ENCODE measurements at places on chromosomes 16 and 17.

- no peak for DNase-seq
Observed at GRCh38 chr16:6122401-6122800, 1024.8 kb upstream of the EEF2KMT start.

DNA sequence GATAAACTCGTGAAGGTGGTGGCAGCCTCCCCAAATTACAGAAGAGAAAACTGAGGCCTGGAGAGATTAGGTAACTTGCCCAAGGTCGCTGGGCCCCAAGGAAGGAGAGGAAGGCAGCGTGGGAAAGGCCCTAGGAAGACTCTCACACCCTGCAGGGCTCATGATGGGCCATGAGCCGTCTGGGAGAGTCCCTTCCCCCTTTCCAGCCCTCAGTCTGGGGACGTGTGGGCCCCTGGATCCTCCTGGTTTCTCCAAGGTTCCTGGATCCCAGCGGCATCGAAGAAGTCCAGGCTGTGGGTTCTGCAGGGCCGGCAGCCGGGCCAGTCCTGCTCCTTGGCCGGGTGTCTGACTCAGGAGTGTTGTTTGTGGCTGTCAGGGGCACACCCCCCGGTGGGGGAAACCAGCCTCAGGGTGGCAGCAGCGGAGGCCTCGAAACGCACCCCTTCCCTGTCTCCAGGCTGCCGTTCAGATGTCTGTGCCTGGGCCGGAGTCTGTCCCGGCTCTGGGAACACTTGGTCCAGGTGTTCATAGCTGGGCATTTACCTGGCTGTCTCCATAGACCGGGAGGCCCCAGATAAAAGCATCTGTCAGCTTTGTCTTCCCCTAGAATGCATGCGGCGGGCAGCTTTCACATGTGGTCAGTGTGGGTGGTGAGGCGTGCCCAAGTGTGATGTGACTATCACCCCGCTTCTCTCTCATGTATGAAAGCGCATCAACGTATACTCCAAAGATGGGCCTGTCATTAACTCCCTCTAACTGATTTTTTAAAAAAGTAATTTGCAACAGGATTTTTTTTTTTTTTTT is 3.7 kb upstream of the RAP1GAP2 start:
- no peak for DNase-seq

DNA sequence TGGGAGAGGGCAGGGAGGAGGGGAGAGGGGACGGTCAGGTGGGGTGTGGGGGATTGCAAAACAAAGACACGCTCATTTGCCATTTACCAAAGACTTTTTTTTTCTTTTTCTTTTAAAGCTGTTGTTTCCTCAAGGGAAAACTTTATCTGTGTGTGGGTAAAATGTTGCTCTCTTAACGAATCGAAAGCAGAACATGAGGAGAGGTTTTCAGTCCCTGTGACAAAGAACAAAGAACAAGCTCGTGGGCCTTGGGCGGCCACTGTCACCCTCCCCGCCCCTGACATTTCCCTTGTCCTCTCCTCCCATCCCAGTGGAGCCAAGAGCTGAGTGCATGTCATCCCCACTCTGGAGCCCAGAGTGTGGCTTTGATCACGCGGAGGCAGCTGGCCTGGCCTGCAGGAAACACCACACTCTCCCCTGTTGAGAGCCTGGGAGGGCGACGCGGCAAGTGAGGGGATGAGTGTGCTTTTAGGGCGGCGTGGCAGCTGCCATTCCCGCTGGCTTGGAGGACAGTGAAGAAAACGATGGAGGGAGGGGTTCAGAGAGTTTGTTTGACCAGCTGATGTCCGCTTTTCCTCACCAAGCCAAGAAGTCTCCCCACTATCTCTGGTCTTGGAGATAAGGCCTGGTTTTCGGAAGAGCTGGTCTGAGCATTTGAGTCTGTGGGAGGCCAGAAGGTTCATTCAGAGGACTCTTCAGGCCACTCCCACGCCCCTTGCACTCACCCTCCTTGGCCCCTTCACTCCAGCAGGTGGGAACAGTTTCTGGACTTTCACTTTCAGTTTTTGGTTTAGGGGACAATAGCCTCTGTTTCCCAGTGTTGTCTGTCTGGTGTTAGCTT is 11.4 kb downstream of the CCR7 start:
- DNase-seq: no peak

DNA sequence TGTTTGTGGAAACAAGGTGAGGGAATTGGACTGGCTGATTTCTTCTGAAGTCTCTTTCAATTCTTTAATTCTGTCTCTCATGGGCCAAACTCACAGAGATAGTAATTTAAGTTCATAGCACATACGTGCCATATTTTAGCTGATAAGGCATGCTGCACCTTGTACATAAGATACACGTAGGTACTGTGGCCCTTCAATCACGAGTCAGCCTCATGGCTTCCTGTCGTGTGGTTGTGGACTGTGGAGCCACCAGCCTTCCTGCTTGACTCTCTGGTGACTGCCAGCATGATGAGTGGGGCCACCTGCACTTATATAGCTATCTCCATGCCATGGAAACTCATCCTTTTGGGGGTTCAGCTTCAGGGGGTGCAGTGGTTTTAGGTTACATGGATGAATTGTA is 25.1 kb downstream of the KSR1 start:
- no peak for DNase-seq

DNA sequence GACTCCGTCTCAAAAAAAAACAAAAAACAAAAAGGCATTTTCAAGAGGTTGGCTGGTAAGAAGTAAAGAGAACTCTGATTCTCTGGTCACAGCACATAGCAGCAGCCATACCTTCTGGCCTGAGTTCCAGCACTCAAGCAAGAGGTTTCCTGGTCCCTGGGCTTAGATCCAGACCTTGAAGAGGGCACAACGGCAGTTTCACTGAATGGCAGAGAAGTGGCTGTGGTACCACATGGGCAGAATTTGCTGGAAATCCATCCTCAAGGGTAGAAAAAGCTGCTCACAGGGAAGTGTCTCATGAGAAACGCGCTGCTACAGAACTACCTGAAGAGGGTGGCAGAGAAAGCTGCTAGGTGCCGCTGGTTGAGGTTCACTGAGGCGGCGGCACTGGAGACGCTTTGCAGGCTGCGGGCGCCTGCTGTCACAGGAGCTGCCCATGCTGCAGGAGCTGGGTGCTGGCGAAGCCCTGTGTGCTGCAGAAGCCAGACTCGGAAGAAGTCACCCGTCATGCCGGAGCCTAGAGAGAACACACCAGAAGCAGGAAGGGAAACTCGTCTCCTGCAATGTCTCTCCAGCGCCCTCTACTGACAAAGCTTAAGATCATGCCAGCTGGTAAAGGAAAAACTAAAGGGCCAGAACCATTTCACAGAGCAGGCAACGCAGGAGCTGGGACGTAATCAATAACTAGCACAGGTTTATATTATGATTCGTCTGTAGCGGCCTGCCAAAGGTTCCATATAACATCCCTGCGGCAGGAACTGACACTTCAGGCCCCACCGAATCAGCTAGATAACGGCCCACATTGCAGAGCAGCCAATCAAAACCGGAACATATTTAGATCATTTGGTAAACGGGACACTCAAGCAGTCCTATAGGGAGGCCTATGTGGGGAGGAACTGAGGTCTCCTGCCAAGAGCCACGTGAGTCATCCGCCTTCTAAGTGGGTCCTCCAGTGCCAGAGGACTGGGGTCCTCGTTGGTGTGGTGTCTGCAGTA is 5.4 kb upstream of the ZNF213 start:
- no peak for DNase-seq

DNA sequence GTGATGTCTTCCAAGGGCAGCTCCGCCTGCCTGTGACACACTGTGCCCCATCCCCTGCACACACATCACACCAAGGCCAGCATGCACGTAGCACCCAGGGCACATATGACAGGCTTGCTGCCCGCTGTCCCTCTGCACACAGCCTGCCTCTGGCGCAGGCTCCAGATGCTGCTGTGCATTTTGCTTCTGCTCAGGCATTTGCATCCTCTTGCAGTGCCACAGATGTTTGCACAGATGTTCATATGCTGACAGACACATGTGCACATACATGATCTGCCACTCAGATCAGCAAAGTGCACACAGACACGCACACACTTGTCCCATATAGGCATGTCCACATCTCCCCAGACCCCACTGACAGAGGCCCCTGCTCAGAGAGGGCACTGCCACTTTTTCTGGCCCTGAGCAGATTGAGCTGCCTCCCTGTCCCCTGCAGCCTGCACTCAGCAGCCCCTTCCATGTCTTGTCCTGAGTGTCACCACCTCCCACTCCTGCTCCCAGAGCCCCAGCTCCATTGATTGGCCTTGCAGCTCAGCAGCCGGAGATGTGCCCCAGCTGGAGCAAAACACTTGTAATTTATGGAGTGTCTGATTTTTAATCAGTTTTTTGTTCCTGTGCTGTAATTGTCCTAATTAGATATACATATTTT is 115.1 kb upstream of the RPL38 start:
- no peak for DNase-seq

DNA sequence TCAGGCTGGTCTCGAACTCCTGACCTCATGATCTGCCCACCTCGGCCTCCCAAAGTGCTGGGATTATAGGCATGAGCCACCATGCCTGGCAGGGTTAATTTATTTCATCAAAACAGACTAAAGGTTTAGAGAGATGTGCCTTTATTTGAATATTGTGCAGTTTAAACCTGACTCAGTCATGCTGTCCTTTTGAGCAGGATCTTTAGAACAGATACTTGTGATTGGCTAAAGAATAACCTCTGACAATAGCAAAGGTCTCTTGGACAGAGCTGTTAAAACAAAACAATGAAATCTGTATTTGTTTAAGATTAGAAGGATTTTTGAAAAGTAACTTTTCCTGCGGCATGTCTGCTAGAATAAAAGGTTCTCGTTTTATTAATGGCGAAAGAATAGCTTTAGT is 36.0 kb downstream of the ZNF207 start:
- DNase-seq: no peak

DNA sequence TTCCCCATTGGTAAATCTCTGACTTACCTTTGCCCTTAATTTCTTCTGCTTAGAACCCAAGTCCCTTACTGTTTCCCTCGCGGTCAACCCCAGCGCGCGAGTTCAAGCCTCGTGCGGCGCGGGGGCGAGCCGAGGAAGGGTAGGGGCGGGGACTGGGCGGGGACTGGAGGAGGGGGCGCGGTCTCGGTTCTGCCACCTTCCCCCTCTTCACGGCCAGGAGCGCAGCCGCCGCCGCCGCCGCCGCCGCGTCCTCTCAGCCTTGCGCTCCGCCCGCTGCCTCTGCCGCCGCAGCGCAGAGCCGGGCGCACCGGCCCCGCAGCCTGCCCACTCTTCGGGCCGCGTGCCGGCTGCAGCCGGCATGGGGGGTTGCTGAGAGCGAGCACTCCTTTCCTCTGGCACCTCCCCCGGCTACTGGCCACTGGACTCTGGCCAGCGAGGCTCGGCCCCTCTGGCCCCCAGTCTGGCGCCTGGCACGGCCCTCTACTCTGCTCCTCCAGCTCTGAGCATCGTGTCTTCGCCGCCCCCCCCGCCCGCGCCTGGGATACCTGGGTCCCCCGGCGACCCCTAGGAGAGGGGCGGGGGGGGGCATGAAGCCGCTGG is at the start of gene RAPGEFL1:
Gene RAPGEFL1, plus strand, starts transcription at position 196 of the 600 bp plus-strand sequence. Its CDS starts 392 bp downstream, at position 588.
- DNase-seq: no peak

- DNase-seq: no peak
Observed at GRCh38 chr17:55668312-55668920, 54.2 kb downstream of the TMEM100 start.

- DNase-seq: no peak
Observed at GRCh38 chr17:32264140-32264799, 1.4 kb upstream of the RHBDL3 start.

GRCh38 chr17:2282297-2282873 is 21.2 kb downstream of the SMG6 start:
- DNase-seq: no peak

DNA sequence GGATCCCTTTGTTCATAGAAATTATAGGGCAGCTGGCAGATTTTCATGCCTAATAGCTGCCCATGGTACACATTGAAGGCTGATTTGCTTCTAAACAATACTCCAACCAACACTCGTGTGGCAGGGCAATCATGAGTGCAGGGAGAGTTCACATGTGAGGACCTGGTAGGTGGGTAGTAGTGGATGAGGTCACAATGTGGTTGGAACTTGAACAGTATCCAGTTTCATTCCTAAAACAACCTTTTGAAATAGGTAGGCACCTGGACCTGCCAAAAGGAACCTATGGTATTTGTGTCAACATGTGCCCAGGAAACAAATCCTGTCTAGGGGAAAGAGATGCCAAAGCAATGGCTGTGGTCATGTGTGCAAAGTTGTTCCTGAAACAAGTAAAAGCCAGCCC is 32.8 kb downstream of the CCL4 start:
- no peak for DNase-seq

DNA sequence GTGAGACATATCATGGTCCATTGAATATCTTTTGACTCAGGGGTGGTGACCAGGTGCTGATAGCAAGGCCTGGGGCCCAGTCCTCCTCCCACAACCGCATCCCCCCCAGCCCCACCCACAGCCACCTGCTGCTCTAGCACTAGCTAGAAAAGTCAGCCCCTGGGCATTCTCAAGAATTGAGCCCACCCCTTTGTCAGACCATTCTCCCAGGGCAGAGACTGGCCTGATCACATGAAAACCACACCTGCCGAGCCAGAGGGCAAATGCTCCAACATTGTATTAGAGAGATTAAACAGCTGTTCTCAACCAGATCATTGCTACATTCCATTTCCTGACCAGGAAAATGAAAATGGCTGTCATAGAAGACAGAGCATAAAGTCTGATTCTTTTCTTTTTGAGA is 62.4 kb downstream of the RAB11FIP4 start:
- no peak for DNase-seq
